ENCODE measurements at places on chromosomes 5 and 9.

DNA sequence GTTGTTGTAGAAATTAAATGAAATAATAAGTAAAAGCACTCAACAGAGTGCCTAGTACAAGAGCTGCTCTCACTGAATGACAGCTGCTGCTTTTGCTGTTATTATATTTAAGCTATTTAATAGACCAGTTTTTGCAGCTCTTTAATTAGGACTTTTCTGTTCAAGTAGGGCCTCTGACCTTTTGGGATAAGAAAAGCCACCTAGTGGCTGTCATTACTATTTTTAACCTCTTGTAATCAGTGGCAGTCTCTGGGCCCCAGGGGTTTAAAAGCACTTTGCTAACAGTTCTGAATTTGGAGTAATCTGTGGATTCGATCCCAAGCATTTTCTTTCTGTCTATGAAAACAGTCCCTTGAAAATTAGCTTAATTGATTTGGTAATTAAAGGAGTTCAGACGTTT lies 121.1 kb downstream of the NUDT12 start:
- DNase-seq: no peak

DNA sequence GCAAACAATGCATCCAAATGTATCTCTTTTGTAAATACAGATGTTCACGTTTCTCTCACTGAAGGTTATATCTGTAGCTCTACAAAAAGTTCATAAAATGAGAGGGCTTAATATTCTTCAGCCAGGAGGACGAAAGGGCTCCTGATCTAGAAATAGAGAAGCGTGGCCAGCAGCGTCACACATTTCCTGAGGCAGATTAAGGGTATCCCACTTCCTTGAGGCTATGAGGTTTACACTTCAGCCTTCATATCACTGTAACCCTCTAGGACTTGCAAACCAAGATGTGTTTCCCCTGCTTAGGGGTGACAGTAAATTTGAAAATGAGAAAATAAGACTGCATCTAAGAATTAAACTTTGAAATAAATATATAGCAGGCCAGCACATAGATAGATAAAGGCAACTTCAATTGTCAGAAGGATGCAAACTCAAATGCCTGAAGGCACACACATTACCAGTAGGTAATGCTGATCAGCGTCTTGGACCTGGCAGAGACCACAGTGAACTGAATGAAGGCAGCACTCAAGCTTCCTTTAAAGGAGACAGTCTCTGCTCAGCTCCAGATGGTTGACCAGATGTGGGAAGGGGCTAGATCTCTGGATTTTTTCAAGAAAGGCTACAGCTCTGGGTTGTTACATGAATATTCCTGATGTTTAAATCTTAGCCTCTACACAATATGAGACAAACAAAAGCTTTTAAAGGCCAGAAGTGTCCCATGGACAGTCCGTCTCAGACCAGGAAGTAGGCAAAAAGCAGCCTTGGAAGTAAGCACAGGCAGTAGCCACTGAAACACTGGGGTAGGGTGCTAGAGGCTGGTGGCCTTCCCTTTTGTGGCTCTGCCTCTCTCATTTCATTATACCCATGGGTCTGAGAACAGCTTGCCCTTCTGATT lies 197.7 kb downstream of the MCTP1 start:
- DNase-seq: peak; percentile 85

- DNase-seq: no peak
Observed at GRCh38 chr5:66343370-66344071, 199.4 kb downstream of the SREK1 start.

GRCh38 chr9:125538092-125538473 lies 168.9 kb downstream of the MAPKAP1 start:
- DNase-seq: no peak
